ENCODE measurements at places on chromosomes 13 and 19.

DNA sequence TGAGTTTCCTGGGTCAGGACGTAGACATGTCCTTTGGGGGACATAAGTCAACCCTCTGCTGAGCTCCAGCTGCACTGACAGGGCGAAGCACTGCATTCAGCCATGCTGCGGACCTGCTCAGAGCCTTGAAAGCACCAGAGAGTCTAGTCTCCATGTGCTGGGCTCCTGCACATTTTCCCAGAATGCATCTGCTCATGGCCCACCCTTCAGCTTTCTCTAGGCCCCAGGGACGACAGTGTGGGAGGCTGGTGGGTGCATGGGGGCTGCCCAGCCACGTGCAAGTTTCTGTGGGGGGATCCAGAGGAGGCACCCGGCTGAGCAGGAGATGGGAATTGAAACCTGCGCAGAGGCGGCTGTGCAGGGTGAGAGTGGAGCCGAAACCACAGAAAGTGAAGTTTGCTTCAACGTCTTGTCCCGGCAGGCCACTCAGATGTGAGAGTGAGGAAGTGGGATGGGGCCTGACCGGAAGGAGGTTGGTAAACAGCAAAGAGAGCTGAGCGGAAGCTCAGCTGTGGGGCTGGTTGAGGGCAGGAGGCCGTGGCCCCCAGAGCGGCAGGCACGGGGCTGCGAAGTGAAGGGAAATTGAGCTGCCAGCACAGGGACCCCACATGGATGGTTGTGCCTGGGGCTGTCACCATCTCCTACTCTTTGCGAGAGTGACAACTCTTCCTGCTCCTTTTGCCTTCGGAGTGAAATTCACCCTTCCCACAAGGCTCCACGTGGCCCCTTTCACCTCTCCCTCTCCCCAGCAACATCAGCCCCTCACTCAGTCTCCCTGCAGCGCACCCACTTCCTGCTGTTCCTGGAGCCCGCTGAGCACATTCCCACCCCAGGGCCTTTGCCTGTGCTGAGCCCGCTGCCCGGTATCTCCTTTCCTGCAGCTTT is 11.8 kb downstream of the PGLS start:
- no peak for DNase-seq

DNA sequence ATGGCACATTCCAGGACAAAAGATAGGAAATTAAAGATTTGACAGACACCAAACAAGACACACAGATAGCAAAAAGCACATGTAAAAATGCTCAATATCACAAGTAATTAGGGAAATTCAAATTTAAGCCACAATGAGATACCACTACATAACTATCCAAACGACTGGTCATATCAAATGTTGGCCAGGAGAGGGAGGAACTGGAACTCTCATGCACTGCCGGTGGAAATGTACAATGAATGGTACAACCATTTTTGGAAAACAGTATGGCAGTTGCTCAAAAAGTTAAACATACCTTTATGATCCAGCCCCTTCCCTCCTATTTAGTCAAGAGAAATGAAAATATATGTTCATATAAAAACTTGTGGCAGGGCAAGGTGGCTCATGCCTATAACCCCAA is 36.8 kb upstream of the CYP2S1 start:
- no peak for DNase-seq

- no peak for DNase-seq
Measured at GRCh38 chr13:113939129-113939943, 34.5 kb downstream of the C13orf46 start.

GRCh38 chr19:15015946-15016542 is 33.2 kb upstream of the CASP14 start:
- DNase-seq = peak; percentile 20

- no peak for DNase-seq
Measured at GRCh38 chr13:91773591-91774227, 375.3 kb downstream of the GPC5 start.

DNA sequence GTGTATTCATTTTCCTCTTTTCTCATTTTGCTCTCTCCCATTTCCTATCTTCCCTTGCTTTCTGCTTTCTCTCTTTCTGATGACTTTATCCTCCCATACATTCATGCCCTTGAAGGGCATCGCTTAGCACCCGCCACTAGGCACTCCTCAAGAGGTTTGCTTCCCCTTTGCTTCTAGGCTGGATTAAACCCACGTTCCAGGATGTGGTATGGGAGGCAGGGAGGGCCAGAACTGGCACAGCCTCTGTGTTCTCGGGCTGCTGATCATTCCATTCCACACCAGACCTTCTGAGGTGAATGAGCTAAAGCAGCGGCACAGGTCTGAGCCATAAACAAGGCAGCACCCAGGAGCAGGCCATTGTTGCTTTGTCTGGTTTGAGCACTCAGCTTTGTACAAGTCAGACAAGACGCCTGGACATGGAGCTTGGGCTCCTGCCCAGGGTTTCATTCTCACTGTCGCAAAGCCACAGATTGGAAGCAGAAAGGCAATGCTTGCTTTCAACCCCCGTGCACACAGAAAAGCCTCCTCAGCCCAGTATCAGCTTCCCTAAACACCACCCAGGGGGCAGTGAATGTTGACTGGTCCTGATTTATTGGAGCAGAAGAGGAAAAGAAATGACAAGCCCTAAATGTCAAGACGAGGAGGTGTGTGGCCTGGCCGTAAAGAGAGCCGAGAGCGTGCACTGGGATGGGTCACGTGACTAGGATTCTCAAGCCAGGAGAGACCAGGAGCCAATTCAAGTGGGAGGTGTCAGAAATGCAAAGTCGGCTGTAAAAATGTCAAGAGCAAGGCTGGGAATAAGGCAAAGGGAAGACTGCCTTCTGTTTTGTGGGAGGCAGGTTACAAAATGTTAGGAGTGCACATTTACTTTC is 218.0 kb upstream of the SERP2 start:
- peak; percentile 82 for DNase-seq

DNA sequence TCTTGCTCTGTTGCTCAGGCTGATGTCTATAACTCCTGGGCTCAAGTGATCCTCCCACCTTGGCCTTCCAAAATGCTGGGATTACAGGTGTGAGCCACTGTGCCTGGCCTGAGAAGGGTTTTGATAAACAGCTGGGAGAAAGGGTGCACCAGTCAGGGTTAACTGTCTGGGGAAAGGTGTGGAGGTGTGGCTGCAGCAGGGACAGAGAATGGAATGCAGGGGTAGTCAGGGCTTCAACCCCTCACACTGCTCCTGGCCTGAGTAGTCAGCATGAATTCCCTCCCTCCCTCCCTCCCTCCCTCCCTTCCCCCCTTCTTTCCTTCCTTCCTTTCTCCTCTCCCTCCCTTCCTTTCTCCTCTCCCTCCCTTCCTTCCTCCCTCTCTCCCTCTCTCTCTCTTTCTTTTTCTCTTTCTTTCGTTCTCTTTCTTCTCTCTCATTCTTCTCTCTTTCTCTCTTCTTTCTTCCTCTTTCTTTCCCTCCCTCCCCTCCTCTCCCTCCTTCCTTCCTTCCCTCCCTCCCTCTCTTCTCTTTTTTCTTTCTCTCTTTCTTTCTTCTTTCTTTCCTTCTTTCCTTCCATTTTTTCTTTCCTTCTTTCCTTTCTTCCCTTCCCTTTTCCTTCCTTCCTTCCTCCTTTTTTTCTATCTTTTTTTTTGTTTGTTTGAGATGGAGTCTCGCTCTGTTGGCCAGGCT is 16.0 kb downstream of the MYO1F start:
- no peak for DNase-seq

DNA sequence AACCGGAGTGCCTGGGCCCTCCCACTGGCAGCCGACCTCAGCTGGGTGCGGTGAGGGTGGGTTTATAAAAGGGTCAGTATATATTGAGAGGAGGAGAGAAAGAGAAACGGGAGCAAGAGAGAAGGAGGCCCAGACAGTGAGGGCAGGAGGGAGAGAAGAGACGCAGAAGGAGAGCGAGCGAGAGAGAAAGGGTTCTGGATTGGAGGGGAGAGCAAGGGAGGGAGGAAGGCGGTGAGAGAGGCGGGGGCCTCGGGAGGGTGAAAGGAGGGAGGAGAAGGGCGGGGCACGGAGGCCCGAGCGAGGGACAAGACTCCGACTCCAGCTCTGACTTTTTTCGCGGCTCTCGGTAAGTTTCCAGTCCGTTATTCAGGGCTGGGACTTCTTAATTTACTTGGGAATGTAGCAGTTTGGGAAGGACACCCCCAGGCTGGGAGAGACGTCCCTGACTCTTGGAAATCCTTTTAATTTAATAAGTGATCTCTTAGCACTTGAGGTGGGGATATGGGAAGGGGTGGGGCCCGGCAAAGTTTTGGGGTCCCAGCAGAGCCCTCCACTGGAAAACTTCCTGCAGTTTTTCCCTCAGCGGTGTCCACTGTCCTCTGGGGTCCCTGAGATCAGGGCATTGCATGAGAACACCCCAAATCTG is at the start of gene EMP3:
EMP3 (plus strand) TSS at position 288 of the 646 bp plus-strand sequence. CDS start 1,293 bp downstream, outside the sequence.
- peak; percentile 68 for DNase-seq

- DNase-seq = no peak
Measured at GRCh38 chr19:52948025-52948770, 14.5 kb downstream of the ZNF816 start.

- DNase-seq = no peak
Measured at GRCh38 chr13:41403983-41404382, 53.4 kb upstream of the RGCC start.

- peak; percentile 33 for DNase-seq
Measured at GRCh38 chr13:105847527-105848291, 687.8 kb downstream of the EFNB2 start.

- no peak for DNase-seq
Measured at GRCh38 chr19:19459707-19460251, 54.3 kb downstream of the GATAD2A start.

DNA sequence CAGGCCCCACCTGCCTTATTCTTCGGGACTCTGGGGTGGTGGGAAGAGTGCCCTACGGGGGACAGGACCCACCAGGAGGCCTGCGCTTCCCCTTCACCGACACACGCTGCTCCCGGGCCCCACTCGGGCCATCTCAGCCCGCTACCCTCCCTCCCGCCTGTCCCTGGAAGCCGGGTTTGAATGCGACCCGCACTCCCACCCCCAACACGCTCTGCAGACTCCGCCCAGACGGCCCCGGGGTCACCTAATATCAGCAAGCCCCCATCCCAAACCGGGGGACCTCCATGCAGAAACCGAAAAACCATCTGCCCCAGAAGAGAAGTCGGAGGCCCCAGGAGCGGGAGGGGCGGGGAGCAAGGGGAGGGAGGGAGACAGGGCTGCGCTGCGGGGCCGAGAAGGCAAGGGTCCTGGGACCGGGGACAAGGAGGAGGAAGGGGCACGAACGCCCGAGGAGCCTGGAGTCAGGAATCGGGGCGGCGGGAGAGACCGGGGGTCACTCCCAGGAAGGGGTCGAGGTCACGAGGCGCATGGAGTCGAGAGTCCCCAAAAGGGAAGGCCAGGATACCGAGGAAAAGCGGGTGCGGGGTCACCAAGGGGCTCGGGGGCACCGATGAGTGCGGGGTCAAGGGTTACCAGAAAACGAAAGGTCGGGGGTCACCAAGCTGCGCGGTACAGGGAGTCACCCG is 766 bp downstream of the SBNO2 start:
- DNase-seq = peak; percentile 30

GRCh38 chr19:32041681-32042292 is 303.6 kb upstream of the ZNF507 start:
- DNase-seq = peak; percentile 72

GRCh38 chr19:52679598-52679997 is 41.4 kb upstream of the ZNF83 start:
- DNase-seq = no peak

DNA sequence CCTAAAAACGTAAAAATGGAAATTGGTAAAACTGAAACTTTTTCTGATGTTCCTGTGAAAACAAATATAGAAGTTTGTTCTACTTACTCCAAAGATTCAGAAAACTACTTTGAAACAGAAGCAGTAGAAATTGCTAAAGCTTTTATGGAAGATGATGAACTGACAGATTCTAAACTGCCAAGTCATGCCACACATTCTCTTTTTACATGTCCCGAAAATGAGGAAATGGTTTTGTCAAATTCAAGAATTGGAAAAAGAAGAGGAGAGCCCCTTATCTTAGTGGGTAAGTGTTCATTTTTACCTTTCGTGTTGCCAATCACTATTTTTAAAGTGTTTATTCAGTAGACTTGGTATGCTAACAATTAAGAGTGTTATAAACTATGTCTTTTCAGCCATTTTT is 25.6 kb downstream of the BRCA2 start:
- no peak for DNase-seq

- DNase-seq = no peak
Measured at GRCh38 chr19:4066176-4066606, 508 bp downstream of the ZBTB7A start.

- DNase-seq = no peak
Measured at GRCh38 chr19:36009220-36009619, 607 bp upstream of the SYNE4 start.

GRCh38 chr13:106417467-106418110 is 117.9 kb downstream of the EFNB2 start:
- DNase-seq = no peak

DNA sequence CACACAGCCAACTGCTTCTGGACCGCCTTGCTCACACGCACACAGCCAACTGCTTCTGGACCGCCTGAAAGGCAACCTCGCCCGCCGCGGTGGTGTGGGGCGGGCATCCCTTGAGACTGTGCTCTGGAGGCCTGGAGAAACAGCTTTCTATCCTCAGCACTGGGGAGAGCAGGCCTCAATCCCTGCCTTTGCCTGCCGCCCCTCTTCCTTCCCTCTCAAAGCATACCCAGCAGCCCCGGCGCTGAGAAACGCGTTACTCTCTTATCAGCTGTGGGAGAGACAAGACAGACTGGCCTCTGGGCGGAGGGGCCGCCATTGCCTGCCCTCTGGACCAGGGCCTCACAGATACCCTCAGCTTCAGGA is 2.9 kb downstream of the LIPE start:
- no peak for DNase-seq

- no peak for DNase-seq
Measured at GRCh38 chr13:88908961-88909441, 1237.8 kb downstream of the SLITRK5 start.

- peak; percentile 94 for DNase-seq
Measured at GRCh38 chr13:98576963-98577835, at the start of gene STK24. TSS of gene STK24 (minus strand) at chr13:98577107. CDS start at chr13:98576786, 321 bp downstream.

- no peak for DNase-seq
Measured at GRCh38 chr19:16446108-16446723, 25.6 kb downstream of the EPS15L1 start.

- DNase-seq = peak; percentile 33
Measured at GRCh38 chr13:51683597-51683996, 99.3 kb downstream of the WDFY2 start.

DNA sequence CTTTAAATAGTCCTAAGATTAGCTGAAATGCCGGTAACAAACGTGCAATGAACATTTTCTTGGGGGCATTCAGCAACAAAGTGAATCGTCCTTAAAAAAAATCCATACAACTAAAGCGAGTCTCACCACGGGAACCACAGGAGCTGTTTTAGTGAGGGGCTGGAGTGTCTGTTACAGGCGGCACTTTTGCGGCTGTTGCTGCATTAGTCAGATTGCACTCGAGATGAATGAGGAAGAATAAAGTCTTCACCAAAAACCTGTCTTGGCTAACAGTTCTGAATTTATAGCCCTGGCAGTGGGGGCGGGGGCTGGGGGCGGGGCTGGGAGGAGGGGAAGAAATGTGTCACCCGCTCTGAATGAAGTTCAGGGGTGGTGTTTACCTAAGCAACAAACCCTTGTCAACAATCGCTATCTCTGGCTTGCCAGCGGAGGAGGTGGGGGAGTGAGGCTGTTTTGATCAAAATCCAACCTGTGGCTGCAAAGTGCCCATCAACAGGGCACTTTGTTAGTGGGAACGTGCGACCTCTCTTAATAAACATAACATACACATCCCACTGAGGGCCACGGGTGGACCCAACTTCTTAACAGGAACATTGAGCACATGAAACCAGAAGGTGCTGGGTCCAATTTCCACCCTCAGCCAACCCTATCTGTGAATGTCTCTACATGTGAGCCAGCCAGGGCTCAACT is 44.5 kb downstream of the RFX2 start:
- DNase-seq = peak; percentile 44

- peak; percentile 43 for DNase-seq
Measured at GRCh38 chr19:45499196-45500180, 1.2 kb downstream of the PPM1N start.
